ENCODE measurements at places on chromosomes 1 and 21.

DNA sequence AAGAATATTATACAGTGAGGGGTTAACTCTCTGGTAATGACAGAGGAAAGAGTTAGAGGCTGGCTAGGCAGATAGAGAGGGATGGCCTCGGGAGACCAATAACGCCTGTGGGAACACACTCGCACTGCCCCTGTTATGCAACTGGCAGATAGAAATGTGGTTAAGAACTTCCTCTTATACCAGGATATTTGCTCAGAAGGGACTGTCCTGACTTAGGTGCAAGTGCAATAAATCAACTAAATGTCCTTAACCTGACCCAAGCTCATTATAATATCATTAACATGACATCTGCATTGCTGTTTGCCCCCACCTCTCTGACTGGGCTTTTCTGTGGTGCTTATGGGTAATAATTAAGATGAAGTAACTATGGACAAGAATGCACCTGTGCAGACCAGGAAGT, 1518.0 kb downstream of the NCAM2 start:
- no peak for DNase-seq

DNA sequence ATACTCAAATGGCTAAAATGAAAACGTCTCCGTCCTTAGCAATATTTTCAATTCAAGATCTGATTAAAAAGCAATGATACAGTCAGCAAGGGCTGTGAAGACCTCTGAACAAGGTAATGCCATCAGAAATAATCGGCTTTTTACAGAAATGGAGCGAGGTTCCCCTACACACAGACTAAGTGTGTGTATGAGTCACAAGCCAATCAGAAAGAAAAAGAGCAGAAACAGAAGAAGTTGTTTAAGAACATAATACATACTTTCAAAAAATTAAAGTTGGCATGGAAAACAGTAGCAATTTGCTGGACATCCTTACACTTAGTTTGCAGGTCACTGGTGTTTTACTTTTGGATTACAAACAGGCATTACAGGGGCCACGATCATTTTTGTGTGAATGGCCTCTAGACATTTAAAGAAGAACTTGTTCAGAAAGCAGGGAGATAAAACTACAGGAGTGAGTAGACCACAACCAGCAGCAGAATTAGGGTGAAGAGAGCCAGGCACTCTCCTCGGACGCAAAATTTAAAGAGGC, 350.0 kb upstream of the RUNX1 start:
- no peak for DNase-seq

DNA sequence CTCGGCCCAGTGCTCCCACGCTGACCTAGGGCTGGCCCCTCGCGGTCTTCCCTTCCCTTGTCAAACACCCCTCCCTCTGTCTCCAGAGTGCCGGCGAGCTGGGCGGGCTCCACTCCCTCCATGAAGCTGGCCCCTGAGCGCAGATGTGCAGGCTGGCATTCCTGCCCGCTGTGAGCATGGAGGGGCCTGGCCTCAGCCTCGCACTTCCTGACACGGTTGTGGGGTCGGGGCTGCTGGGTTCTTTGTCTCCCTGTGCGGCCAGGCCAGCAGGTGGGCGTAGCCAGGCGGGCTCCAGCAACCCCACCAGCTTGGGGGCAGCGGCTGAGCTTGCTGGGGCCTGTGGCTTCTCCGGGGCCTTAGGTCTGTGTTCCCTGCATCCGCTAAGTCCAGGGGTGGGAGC, 14.2 kb upstream of the PEX10 start:
- DNase-seq = no peak

GRCh38 chr1:153610811-153611301, 2.1 kb downstream of the S100A16 start:
- no peak for DNase-seq

GRCh38 chr1:211347077-211347844, 20.6 kb downstream of the TRAF5 start:
- no peak for DNase-seq

- no peak for DNase-seq
These were observed 22.0 kb downstream of the SUCO start for GRCh38 chr1:172554915-172555314.

DNA sequence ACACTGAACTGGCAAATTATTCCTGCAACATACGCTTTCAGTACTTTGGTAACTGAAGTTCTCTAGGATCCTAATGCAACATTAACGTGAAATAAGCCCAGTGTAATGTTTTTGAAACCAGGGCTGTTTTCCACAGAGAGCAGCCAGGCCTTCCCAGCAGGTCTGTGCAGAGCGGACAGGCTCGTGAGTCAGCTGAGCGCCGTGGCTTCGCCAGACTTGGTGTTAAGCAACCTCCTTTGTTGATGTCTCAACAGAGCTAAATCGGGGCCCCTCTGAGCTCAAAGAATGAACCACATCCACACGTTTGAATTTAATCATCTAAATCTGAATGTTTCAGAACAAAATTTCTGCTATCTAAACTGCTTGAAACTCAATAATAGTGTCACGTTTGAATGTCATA, 181.8 kb upstream of the FMN2 start:
- no peak for DNase-seq

- DNase-seq = peak; percentile 7
These were observed 70.2 kb downstream of the SH3GLB1 start for GRCh38 chr1:86774305-86775295.

DNA sequence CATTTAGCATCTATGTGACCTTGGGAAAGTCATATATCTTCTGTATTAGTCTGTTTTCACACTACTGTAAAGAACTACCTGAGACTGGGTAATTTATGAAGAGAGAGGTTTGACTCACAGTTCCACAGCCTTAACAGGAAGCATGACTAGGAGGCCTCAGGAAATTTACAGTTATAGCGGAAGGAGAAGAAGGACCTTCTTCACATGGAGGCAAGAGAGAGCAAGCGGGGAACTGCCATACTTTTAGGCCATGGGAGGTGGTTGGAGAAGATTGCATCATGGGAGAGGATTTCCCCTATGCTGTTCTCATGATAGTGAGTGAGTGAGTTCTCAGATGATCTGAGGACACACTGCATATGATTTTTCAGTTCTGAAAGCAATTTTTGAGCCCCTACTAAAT, 87.9 kb downstream of the CLEC20A start:
- DNase-seq = no peak

DNA sequence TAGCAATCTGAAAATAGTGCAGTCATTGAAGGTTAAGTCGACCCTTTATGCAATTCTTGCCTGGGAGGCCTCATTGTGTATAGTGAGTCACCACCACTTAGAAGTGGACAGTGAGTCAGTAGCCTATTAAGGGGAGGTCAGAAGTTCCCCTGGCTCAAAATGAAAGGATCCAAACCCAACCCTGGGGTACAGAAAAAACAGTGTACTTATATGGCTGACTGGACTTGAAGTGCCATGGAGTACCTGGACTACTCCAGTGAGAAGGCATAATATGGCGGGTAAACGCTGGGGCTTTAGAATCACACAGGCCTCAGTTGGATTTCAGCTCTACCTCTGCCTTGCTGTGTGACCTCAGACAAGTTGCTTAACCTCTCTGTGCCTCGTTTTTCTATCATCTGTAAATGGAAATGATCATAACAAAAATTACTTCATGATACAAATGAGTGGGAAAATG, 2.2 kb upstream of the BCL9 start:
- no peak for DNase-seq

All from skin of body (tissue), 3 donors.